ENCODE measurements at places on chromosomes 4 and X.

DNA sequence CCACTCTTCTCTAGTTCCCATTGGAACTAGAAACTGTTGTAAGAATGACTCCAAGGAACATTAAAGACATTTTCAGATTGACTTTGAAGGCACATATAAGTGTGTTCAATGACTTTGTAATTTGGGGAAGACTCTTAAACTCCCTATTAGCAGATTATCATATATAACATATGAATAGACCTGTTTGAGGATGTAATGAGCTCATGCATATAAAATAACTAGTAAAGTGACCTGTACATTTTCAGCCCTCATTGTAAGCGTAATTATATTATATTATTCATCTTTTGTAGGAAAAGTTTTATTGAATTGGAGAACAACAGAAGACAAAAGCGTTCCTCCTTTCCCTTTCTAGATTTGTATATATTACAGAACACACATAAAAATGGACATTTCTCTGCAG lies 455.1 kb downstream of the IL1RAPL1 start:
- no peak for DNase-seq

- DNase-seq = no peak
These were observed 715.4 kb downstream of the GRXCR1 start for GRCh38 chr4:43607827-43608461.

DNA sequence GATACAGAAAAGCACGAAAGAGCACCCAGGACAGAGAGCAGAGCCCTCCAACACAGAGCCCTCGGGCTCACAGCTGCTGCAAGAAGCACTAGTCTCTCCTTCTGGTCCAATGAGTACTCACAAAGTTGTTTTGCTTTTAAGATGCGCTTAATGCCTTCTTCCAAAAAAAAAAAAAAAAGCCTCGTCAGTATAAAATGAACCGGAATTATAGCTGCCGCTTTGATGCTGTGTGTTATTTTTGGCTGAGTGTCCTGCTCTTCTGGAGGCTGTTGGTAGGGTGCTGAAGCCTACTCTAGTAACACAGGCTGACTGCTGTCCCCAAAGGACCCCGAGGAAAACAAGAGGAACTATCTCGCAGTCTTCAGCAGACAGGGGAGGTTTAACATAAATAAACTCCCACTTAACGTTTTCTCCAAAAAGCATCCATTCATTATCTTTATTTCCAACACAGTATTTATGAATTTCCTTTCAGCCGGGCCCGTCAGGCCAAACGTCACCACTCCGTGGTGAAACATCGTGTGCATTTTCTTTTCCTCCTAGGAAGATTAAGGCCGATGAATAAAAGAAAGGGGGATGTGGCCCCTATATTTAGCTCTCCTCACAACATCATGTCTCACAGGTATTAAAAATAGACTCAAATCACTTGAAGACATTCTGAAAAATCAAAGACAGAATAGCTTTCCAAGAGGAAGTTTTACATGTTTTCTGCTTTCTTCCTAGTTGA lies 213.7 kb upstream of the PPARGC1A start:
- DNase-seq = no peak

GRCh38 chr4:74545448-74545847 lies 100.5 kb downstream of the AREG start:
- DNase-seq = no peak

- no peak for DNase-seq
These were observed 157.5 kb upstream of the SPIN4 start for GRCh38 chrX:63508668-63509067.

GRCh38 chr4:98771959-98772632 lies 113.7 kb upstream of the TSPAN5 start:
- DNase-seq = no peak

DNA sequence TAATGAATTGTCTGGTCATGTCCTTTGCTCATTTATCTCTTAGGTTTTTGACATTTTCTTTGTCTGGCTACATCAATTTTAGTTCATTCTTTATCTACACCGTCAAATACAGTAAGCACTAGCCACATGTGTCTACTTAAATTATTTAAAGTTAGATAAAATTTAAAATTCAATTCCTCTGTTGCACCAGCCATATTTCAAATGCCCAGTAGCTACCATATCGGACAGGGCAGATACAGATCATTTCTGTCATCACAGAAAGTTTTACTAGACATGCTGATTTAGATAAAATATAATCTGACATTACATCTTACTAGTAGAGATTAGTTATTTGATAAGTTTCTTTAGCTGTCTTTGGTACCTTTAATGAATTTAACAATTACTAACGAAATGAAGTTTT lies 61.1 kb downstream of the WDR19 start:
- no peak for DNase-seq

DNA sequence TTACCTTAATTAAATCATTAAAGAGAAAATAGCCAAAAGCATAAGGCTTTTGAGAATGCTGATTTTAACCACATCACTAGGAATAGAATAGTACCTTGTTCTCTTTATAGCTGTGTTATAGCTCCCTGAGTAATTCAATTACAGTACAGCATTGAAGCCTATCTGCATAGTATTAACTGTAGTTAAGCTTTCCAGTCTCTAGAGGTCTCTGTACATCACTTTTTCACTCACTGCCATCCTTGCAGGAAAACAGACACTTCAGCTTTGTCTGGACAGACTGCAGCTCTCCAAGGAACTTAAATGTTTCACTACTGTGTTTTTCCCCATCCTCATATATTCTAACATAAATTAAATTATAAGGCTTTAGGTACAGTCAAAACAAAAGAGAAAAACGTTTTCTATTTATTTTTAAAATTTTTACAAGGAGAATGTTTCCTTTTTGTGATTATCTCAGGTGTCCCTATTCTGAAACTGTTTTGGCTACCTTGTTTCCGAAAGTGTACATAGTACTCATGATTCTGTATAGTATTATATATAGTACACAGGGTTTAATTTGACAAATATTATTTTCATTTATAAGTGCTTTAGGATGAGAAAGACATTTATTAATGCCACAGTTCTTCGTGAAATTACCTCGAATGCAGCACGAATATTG lies 407.9 kb downstream of the PCDH18 start:
- DNase-seq = no peak

DNA sequence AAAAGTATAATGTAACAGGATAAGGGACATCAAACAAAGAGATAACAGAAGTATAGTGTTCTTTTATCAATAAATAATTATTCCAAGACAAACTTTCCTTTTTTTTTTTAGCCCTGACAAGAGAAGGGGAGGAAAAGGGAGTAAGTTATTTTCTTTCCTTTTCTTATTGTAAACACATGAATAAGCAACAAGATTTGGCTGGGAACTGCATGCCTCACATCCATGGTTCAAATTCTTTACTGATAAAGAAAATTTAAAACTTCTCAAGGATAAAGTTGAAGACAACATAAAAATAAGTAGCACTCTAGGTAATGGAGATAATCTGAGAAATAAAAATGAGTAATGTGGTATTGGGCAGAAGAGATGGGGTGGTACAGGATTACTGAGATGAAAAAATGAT lies 71.6 kb downstream of the NEK1 start:
- no peak for DNase-seq

DNA sequence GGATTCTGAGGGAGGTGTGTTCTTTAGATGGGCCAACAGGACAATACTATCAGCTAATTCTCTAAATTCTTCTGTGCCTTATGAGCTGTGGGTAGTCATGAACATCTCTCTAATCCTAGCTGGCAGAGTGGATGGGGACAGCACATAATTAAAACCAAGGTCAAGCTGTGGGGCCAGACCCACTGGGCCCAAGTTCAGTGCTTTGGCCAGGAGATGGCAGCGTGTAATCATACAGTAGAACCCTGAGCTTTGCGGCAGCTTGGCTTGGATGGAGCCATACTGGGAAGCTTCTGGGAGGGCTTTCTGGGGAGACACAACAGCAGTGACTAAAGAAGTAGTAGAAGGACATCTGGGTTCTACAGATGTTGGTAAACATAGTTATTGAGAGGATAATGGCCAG lies 140.3 kb upstream of the CXCL13 start:
- peak; percentile 68 for DNase-seq

DNA sequence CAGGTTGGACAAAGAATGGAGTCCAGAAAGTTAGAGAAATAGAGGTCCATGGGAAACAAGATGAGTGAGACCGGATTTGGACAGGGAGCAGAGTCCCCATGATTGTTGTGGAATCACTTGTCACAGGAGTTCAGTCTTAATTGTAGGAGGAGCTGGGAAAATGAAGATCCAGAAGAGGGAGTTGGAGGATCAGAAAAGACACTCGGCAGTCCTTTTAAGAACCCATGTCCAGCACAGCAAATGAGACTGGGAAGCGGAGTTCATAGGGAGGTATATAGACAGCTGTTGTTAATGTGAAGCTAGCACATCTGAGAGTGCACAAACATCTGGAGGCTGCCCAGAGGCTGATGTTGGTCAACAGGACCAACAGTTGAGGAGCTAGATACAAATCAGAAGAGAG lies 111.4 kb upstream of the RXFP1 start:
- DNase-seq = no peak

DNA sequence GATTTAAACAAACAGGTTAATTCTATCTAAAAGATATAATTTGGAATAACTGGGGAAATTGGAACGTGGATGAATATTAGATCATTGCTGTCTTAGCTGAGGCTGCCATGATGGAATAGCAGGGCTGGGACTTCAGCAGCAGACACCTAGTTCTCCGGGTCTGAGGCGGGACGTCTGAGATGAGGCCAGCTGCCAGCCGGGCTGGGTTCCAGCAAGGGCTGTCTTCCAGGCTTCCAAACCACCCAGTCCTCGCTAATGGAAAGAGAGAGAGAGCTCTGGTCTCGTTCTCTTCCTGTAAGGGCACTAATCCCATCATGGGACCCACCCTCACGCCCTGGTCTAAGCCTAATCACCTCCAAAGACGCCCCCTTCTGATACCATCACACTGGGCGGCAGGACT lies 85.7 kb downstream of the ADRA2C start:
- DNase-seq = no peak

DNA sequence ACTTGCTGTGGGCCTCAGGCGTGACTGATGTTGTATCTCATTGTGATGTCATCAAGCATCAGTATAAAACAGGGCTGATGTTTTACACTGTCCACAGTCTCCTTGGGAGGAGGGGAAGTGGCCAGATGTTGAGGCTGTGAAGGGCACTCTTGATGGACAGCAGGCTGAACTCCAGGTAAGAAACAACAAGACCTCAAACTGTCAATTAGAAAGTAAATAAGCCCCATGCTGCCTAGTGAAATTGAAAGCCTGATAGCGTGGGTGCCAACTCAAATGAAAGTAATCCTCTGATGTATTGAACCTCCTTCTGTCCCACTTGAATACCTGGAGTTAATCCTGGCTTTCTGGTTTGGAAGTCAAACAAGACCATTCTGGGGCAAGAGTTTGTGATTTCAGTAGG lies 19.7 kb downstream of the VSIG1 start:
- DNase-seq = no peak

- no peak for DNase-seq
These were observed 310.8 kb downstream of the AFF2 start for GRCh38 chrX:148811236-148811635.

DNA sequence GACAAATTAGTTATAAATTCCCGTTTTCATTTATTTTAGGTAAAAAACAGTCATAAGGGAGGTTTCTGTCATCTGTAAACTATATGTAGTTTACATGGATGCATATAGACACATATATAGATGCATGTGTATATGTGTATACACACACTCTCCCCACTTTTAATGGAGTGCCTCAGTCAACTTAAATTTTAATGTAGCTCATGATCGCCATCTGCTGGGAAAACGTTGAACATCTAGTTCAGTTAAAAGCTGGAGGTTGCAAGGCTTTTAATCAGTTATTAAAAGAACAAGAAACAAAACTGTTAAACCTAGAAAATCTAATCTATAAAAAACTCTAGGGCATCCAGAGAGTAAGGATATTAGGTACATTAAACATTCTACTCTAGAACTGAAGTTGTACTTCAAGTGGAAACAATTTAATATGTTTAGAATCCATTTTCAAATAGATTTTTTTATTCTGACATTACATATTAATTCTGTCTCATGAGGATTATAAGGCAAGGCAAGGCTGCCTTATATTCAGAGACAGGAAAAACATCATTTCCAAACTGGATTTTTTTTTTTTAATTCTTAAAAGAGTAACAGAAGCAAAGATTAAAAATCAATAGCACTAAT lies 122.6 kb downstream of the SHISA3 start:
- peak; percentile 45 for DNase-seq

GRCh38 chrX:49266523-49267445 lies 2.3 kb upstream of the FOXP3 start:
- no peak for DNase-seq

- DNase-seq = no peak
These were observed 21.0 kb downstream of the SMARCAD1 start for GRCh38 chr4:94228493-94229216.

GRCh38 chr4:186845137-186845842 lies 121.6 kb upstream of the FAT1 start:
- DNase-seq = no peak

DNA sequence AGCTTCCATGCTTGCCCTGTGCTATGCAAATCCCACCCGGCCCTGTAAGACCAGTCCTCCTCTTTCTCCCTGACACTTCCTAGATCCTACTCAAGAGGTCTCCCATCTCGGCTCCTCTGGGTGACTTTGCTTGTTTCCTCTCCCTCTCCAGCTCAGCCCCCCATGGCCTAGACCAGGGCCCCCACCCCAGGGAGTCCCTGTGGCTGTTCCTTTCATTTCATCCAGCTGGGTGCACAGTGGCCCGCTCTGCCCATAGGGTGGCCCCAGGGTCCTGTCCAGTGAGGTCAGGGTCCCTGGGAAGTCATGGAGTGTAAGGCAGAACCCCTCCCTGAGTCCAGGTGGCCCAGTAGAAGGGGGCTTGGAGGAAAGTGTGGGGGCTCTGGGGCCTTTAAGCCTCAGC lies 52.3 kb upstream of the NKX1-1 start:
- no peak for DNase-seq

DNA sequence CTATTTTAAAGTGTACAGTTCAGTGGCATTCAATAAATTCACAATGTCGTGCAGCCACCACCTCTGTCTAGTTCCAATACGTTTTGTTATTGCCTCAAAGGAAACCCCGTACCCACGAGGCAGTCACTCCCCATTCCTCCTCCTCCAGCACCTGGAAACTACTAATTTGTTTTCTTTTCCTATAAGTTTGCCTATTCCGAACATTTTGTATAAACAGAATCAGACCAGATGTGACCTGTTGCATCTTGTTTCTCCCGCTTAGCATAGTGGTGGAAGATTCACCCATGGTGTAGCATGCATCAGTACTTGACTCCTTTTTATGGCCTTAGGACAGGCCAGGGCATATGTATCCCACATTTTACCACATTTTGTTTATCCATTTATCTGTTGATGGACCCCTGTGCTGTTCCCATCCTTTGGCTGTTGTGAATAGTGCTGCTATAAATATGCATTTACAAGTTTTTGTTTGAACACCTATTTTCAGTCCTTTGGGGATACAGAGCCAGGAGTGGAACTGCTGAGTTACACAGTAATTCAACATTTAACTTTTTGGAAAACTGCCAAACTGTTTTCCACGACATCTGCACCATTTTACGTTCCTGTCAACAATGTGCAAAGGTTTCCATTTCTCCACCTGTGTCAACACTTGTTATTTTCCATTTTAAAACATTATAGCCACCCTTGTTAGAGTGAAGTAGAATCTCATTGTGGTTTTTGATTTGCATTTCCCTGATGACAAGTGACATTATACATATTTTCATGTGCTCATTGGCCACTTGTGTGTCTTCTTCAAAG lies 57.8 kb upstream of the STX18 start:
- no peak for DNase-seq

GRCh38 chrX:9664224-9664623 lies 101.4 kb downstream of the GPR143 start:
- no peak for DNase-seq

GRCh38 chr4:153326513-153326912 lies 18.0 kb upstream of the MND1 start:
- no peak for DNase-seq

GRCh38 chr4:98865059-98865458 lies 63.9 kb downstream of the EIF4E start:
- DNase-seq = no peak

- no peak for DNase-seq
These were observed 204.5 kb downstream of the KCNIP4 start for GRCh38 chr4:21744046-21744445.

Data from activated CD4-positive, alpha-beta T cell treated with anti-CD3 and anti-CD28 coated beads, Interleukin-2, amount 50 U/mL, for 48 hours (primary cell).